ENCODE measurements at places on chromosomes 2 and 18.

DNA sequence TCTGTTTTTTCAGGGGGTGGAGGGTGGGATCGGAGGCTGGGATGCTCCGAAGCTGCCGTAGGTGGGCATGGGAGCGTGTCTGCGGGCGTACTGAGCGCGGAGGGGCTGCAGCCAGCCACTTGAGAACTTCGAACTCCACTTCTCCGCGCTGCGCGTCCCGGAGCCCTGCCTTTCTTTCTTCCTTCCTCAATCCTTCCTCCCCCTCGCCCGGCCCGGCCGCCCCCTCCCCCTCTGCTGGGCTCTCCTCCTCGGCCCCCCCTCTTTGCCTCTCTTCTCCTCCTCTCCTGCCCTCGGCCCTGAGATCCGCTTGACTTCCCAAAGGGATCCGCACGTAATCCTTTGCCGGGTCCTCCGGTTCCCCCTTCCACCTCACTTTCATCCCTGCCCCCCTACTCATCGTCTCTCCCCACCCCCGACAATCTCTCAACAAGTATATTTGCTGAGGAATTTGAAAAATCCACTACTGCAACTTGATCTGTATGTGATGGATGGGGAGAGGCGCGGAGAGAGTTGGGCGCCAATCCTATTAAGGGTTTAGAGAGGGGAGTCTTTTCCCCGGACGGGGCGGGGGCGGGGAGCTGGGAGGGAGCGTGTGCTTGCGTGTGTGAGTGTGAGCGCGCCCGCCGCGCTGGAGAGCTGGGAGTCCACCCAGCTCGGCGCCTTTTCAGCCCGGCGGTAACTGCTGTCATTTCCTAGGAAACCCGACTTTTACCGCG is 1.1 kb downstream of the GLI2 start:
- DNase-seq: no peak

GRCh38 chr2:63755965-63756364 is 85.7 kb upstream of the UGP2 start:
- DNase-seq: no peak

GRCh38 chr2:223538920-223539440 is 63.2 kb downstream of the SCG2 start:
- peak; percentile 79 for DNase-seq

DNA sequence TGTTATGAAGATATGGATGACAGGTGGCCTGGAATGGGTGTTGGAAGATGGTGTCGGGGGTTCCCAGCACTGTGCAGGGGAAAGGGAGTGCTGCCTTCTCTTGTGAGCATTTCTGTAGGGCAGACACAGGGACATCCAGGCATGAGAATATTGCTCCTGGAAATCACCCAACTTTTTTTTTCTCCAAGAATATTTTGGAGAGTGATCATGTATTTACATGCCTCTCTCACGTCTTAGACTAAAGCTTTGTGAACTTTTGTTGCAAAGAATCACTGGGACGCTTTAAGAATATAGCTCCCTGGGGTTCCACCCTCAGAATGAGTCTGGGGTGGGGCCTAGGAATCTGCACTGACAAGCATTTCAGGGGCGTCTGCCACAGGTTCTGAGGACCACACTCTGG is 68.7 kb downstream of the VWA3B start:
- DNase-seq: no peak

- no peak for DNase-seq
Measured at GRCh38 chr18:44987371-44987770, 306.7 kb downstream of the SETBP1 start.

GRCh38 chr2:70212298-70212932 is 21.6 kb upstream of the C2orf42 start:
- no peak for DNase-seq

DNA sequence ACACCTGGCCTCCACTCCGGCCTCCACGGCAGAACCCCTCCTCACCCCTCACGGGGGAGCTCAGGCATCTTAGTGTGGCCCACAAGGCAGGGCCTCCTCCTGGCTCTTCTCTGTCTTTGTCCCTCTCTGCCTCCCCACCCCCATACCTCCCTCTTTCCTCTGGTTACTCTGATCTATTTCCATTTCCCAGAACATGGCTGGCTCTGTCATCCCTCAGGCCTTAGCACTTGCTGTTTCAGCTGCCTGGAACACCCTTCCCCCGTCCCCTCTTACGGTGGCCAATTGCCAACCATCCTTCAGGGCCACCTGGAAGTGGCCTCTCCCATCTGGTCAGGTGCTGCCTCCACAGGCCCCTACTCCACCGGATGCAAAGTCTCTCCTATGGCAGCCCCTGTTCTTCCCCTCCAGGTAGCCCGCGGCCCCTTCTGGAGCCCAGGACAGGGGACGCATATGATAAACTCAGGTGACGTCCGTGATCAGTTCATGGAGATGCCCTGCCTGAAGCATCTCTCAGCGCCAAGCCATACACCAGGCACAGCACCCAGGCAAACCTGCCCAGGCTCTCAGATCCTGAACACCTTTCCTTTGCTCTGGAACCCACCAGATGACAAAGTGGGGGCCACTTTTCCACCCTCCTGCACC is 3.6 kb upstream of the ECEL1 start:
- no peak for DNase-seq

GRCh38 chr2:193583638-193584400 is 1389.1 kb upstream of the TMEFF2 start:
- no peak for DNase-seq

DNA sequence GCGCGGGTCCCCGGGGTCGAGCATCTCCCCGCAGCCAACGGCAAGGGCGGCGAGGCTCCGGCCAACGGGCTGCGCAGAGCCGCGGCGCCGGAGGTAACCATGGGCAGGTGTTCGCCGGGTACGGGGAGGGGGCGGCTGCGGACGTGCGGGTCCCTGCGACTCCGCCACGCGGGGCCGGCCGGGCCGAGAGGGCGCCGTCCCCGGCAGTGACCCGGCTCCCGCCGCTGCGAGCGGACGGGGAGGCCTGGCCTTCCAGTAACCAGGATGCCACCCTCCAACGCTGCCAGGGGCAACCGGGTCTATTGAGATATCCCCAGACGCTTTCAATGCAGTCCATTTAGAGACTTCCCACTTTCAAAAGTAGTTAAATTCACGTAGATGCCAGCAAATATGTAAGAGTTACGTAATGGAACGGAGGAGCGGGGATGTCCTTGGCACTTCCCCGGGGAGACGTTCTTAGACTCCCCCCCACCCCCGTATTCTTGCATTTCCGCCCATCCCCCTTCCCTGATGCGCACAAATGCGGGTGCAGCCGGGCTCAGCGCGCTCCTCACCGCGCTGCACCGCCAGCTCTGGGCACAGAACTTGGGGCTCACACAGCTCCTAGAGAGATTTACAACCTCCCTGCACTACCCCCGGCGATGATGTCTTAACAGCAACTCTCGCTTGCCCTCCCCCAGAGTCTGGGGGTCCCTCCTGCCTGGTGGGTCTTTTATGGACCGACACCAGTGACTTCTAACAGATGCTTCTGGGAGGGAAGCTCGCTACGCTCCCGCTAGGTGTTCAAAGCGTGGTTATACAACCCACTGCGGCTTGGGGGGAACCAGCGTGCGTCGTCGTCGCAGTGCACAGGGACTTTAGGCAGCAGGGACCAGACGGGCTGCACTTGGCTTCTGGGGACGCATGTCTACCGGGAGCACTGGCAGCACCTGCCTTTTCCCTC is 657 bp downstream of the SGPP2 start:
- no peak for DNase-seq

DNA sequence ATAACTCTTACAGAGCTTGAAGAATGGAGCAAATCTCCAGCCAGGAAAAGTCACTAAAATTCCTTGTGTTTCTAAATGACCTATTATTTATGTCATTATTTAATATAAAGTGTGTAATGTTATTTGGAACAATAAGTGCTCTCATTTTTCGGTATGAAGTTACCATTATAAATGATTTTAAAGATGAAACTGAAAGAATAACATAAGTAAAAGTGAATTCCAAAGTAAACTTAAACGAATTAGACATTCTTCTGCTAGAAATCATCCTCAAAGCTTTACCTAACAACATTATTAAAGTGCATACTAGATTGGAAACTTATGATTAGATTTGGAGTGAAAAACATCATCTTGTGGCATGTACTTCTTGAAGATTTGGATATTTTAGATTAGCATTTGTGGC is 897.2 kb upstream of the CDH2 start:
- no peak for DNase-seq

DNA sequence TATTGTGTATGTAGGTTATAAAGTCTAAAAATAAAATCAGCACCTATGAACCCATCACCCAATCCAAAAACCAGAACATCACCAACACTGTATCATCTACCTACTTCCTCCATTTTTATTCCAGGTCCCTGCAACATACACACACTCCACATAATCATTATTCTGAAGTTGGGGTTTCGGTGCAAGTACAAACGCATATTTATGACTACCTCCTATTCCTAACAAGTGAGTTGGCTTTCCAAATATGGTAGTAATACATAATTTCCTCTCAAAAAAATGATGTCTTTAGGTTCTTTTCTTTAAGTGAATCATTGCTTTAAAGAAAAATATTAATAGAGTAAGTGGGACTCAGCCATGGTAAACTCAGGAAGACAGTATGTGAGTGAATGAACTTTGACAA is 3.3 kb downstream of the ACVR1 start:
- no peak for DNase-seq

DNA sequence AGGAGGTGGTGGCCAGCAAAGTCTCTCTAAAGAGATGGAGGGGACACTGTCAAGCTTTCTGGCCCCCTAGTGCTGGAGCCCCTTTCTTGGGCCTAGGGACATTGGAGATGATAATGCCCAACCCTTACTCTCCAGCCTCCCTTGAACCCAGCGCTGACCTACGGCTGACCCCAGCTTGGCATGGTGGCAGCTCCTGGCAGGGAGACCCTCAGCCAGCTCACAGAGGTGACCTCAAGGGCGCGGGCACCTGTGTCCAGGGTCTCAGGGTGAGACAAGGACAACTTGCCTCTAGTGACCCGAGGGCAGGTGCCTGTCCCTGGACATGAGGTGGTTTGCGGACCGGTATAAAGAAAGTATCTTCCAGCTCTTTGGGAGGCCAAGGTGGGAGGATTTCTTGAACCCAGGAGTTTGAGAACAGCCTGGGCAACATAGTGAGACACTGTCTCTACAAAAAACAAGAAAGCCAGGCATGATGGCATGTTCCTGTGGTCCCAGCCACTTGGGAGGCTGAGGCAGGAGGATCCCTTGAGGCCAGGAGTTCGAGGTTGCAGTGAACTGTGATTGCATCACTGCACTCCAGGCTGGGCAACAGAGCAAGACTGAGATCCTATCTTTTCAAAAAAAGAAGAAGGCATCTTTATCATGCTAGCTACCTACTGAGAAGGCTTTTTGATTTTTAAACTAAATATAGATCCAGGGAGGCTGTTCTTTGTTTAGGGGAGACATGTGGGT is 3.3 kb upstream of the PER2 start:
- DNase-seq: no peak

- no peak for DNase-seq
Measured at GRCh38 chr18:42288129-42288528, 333.1 kb downstream of the PIK3C3 start.

GRCh38 chr2:127597046-127597983 is 48.6 kb upstream of the GPR17 start:
- no peak for DNase-seq

GRCh38 chr2:55103046-55103445 is 52.8 kb upstream of the RTN4 start:
- DNase-seq: no peak

DNA sequence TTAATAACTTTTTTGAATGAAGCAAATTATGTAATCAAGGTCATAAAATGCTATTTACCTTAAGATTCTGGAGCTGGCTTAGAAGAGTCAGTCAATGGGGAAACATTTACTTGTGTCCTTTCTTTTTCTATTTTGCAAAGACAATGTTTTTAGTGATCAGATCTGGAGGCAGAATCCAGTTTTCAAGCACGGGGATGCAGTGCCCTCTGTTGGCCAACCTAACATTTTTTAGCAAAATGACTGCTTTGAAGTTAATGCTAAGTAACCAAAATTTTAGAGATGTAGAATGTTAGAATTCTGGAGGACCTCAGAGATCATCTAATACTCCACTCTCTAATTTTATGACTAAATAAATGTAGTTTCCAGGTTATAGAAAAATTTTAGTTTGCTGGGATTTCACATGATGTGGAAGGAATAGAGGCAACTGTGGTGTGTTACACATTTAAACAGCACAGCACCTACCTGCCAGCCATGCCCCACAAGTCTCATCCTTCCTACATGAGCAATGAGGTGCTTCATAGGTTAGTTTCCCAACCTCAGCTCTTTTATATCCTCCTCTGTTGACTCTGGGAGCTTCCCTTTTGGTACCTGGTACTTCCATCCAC is 23.6 kb upstream of the SLC9A4 start:
- DNase-seq: no peak

- DNase-seq: no peak
Measured at GRCh38 chr2:52775674-52776073, 991.9 kb upstream of the CHAC2 start.

DNA sequence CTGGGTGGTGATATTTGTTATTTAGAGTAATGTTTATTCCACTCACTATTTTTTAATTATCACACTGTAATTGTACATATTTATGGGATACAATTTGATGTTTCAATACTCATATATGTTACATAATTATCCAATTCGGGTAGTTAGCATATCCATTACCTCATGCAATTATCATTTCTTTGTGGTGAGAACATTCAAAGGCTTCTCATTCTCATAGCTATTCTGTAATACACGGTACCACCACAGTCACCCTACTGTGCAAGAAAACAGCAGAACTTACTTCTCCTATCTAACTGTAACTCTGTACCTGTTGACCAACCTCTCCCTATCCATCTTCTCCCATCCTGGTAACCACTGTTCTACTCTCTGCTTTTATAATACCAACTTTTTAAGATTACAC is 4.6 kb downstream of the TBC1D8 start:
- no peak for DNase-seq
